Hematopoietic multipotent progenitor cell (in vitro differentiated cells): ENCODE measurements at places on chromosomes 7 and 10. TPM values are rescaled to one million over a fixed set of nuclear protein-coding genes. Genes with fewer than 3 reads are reported as not detected.

GRCh38 chr10:59575269-59575668, 134.4 kb downstream of the SLC16A9 start:
- DNase-seq: no peak

The THNSL1 gene
- 3.0 TPM for total RNA-seq

The GPC2 gene
- 6.2 TPM for total RNA-seq

GRCh38 chr7:151822541-151823181, 54.3 kb downstream of the PRKAG2 start:
- DNase-seq: no peak

DNA sequence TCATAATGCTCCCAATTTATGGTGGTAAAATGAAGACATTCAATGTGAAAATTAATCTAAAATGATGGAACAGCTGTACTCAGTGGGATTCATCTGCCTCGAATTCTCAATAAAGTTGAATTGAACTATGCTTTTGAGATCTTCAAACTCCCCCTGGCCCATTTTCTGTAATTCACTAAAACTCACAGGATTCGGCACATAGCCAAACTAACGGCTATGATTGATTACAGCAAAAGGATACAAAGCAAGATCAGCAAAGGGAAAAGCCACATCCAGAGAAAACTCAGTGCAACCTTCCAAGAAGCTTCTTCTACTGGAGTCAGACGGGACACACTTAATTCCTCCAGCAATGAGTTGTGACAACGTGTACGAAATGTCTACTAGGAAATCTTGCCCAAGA, 307.5 kb downstream of the CNTNAP2 start:
- DNase-seq: no peak

- no peak for DNase-seq
Measured at GRCh38 chr10:89643431-89643811, 1.6 kb downstream of the PANK1 start.

DNA sequence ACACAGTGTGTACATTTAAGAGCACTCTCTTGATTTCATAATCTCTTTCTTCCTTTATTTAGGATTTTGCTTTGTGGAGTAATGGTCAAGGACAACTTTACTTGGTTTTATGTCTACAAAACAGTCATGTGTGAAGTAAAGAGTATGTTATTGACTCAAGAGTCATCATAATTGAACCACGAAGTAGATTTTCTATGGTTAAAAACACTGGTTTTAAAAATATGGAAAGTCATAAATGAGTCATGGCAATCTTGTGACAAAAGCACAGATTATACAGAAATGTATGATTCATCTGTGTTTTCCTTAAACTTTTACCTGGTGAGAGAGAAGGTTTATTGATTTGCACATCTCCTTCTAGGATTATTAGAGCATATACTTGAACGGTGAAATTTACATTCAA, 969.7 kb downstream of the GATA3 start:
- no peak for DNase-seq

The ITGA8 gene
- total RNA-seq: not detected

DNA sequence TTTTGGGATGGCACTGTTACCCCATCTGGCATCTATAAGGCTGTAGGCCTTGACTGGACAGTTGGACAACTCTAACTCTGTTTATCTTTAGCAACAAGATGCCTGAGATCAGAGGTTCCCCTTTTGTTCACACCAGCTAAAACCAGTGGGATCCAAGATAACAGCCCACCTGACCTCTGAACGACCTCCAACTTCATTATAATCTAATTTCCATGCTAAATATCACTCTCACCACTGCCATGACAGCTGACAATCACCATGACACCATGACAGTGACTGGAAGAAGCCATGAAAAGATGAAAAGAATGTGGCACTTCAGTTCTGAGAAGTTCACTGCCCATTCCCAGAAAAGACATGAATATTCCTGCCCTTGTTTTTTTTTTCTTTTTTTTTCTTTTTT, 281.4 kb upstream of the TAC1 start:
- no peak for DNase-seq

DNA sequence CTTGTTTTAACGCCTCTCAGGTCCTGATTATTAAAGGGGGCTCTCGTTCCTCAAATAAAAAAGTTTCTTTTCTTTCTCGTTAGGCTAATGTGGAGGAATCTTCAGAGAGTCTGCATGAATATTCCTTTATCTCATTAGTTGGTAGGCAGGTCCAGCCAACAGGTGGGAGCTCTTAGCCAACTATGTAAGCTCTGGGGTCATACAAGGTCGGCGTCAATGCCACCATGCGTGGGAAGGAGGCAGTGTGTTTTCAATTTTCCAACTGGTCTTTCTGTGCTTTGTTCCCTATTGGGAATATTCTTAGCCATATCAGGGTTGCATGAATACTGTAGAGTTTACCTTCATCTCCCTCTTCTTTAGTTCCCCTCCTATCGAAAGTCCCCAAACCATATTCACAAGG, 118.5 kb upstream of the SVIL start:
- DNase-seq: no peak

The SNCG gene
- not detected for total RNA-seq

The CARD11 gene
- total RNA-seq: 15.1 TPM

The ASAH2B gene
- 0.54 TPM for total RNA-seq

- DNase-seq: no peak
Measured at GRCh38 chr7:99780588-99780987, 3.4 kb downstream of the CYP3A4 start.

- no peak for DNase-seq
Measured at GRCh38 chr7:24902276-24902675, 77.7 kb downstream of the OSBPL3 start.

The FIGNL1 gene
- total RNA-seq: 8.6 TPM

- no peak for DNase-seq
Measured at GRCh38 chr10:62626079-62626478, 178.4 kb upstream of the ADO start.

DNA sequence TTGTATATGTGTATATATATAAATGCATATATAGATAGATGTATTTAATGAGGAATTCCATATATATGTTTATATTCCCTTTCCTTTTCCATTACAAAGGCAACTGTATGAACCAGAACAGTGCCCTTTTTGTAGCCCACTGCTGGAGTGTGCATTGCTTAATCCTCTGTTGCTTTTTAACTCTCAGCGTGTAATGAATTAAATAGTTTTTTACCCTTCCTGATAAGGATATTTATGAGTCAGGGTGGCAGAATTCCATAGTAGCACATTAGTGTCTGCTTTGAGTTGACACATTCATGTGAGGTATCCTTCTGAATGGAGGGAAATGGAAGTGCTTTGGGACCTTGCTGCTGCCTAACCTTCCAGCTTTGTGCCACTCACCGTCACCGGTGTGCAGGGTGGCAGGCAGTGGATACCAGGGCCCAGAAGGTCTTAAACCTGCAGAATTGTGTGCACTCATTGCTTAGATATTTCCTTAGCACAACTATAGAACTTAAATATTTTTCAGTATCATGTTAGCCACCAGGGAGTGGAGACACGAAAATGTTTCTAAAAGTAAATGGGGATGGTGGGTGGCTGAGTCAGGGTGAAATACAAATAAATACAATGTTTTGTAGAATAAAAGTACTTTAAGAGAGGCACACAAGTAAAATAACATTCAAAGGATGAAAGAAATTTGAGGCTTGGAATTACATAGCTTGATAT, 117.9 kb downstream of the SND1 start:
- DNase-seq: no peak

DNA sequence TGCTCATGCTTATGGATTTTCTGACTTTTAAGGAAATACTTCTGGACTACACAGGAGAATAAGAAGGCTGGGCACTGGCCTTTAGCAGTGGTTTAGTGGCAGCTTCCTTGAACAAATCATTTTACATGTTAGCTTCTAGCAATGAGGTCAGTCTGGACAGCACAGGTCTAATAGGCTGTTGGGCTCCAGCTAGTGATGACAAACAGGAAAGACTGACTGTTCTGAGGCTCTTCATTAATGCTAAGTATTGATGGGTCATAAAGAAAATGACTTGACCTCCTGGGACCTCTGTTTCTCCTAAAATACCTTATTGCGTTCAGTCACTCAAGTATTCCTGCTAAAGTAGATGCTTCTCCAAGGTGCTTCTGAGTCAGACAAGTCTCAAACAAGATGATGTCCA, 4.9 kb upstream of the RHOBTB1 start:
- no peak for DNase-seq

DNA sequence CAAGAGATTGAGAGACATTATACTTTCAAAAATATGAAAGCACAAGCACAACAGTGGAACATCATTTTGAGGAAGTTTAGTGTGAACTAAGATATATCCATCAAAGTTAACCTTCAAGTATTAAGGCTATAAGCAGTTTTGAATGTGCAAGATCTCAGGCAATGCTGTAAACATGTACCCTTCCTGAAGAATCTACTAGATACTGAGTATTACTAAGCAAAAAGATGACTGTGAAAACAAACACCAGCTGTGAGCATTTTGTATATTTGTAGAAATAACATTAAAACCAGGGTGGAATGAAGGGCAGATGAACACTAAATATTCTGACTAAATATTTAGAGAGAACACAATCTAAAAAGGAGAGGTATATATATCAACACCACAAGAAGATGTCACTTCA, 41.3 kb upstream of the ADRA2A start:
- DNase-seq: no peak

DNA sequence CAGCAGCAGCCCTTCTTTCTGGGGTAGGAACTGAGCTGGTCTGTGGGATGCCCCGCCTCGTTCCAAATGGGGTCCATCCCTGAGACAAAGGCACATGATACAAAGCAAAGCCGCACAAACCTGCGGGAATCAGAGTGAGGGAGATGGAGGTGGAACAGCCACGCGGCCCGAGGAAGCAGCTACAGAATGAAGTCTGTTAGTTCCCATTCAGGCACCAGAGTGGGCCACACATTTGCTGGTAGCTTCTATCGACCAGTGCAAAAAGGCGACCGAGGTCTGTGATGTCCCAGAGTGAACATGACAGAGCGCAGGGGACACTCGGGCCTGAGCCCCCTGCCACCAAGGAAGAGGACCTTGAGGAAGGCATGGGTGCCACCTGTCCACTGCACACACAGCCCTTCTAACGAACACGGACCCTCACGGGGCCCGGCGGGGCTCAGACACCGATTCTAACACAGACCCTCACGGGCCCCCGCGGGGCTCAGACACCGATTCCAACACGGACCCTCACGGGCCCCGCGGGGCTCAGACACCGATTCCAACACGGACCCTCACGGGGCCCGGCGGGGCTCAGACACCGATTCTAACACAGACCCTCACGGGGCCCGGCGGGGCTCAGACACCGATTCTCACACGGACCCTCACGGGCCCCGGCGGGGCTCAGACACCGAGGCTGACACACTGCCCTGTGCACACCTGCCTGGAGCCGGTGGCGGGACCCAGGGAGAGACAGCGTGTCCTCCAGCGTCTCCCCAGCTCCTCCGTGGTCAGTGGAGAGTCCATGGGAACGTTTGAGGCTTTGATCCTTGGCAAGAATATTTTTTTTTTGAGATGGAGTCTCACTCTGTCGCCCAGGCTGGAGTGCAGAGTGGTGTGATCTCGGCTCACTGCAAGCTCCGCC, 32.8 kb upstream of the FAM20C start:
- DNase-seq: no peak

GRCh38 chr7:94643771-94644545, 12.0 kb downstream of the SGCE start:
- DNase-seq: no peak

DNA sequence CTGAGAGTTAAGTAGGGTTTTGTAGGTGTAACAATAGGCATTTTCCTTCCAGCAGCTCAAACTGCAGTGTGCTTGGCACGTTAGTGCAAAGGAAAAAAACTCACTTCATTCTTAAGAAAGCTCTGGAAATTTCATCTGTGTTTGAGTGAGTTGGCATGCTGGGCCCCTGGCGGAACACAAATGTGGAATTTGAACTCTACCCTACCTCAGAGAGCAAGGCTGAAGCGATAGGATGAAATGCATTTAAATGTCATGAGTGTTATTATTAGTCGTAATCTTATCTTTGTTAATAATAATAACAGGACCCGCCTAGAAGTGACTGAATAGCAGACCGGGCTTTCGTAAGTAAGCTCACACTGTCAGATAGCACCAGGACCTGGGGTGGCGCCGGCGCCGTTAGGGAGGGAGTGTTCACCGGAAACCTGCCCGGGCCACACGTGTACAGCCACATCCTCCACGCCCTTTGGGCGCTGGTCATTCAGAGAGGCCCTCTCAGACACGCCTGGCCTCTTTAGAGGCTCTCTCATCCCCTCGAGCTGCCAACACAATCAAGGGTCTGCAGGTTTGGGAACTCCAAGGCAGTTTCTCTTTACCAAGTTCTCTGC, 63.5 kb downstream of the GRK5 start:
- no peak for DNase-seq
